ENCODE measurements at places on chromosomes 6 and 20. TPM values are rescaled to one million over a fixed set of nuclear protein-coding genes. Genes with fewer than 3 reads are reported as not detected.

Gene DYNLT2
- 3.4 TPM for polyA plus RNA-seq

Gene IRF4
- 0.15 TPM for polyA plus RNA-seq

Gene NKX2-2
- polyA plus RNA-seq: not detected

Gene CD2AP
- 5.8 TPM for polyA plus RNA-seq

Gene AKAP12
- 6.0 TPM for polyA plus RNA-seq

Gene MEP1A
- polyA plus RNA-seq: not detected

Gene RFX6
- not detected for polyA plus RNA-seq

DNA sequence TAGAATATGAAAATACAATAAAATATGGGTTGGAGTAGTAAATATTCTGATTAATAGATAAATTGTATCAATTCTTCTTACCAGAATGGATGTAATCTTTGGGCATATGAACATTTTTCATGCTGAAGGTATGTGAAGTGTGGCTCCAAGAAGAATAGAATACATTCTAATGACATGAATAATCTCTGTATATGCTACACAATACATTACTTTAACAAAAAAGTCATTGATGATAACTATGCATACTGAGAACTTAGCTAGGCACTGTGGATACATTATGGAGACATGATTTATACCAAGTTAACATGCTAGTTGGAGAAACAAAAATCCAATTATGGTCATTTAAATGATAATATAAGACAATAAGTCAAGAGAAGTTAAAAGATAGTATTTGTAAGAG lies 62.7 kb upstream of the HDAC2 start:
- DNase-seq: no peak

- DNase-seq: no peak
Measured at GRCh38 chr6:13358511-13358910, 30.2 kb upstream of the TBC1D7 start.

- DNase-seq: no peak
Measured at GRCh38 chr20:62754122-62754990, 41.9 kb upstream of the MRGBP start.

DNA sequence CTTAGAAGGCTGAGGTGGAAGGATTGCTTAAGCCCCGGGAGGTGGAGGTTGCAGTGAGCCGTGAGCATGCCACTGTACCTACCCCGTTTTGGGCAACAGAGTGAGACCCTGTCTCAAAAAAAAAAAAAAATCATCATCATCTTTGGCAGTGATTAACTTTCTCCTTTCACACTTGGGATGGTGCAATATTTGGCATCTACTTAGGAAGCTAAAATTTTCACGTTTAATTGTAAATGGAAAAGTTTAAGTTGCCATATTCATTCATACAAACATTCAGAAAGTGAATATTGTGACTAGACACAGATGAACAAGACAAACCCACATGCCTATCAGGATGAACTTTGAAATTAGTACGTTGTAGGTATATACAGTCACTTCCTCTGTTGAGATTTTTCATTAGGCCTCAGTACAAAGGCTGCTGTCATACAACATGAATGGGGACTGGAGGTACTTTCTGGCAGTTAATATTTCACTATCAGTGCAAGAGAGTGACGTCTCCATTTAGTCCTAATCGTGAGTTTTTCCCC lies 10.3 kb downstream of the TOP1 start:
- no peak for DNase-seq

- DNase-seq: no peak
Measured at GRCh38 chr6:100447900-100448748, 16.6 kb downstream of the SIM1 start.

GRCh38 chr6:162907876-162908481 lies 180.2 kb downstream of the PACRG start:
- DNase-seq: no peak

DNA sequence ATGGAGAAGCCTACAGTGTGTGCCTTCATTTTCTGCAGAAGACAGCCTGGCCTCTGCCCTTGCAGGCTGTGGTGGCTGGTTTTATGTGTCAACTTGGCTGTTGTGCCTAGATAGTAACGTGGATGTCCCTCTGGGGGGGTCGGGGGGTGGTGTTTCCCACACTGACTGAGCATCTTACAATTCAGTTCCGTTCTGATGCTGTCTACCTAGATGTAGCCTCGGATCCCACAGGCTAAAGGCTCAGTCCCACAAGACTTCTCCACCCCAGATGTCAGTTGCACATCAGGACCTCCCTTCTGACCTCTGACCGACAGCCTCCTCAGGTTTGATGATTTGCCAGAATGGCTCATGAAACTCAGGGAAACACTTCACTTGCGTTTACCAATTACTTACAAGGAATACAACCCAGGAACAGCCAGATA lies 4.4 kb downstream of the PYGB start:
- no peak for DNase-seq

- no peak for DNase-seq
Measured at GRCh38 chr6:168525926-168526630, 85.1 kb downstream of the SMOC2 start.

DNA sequence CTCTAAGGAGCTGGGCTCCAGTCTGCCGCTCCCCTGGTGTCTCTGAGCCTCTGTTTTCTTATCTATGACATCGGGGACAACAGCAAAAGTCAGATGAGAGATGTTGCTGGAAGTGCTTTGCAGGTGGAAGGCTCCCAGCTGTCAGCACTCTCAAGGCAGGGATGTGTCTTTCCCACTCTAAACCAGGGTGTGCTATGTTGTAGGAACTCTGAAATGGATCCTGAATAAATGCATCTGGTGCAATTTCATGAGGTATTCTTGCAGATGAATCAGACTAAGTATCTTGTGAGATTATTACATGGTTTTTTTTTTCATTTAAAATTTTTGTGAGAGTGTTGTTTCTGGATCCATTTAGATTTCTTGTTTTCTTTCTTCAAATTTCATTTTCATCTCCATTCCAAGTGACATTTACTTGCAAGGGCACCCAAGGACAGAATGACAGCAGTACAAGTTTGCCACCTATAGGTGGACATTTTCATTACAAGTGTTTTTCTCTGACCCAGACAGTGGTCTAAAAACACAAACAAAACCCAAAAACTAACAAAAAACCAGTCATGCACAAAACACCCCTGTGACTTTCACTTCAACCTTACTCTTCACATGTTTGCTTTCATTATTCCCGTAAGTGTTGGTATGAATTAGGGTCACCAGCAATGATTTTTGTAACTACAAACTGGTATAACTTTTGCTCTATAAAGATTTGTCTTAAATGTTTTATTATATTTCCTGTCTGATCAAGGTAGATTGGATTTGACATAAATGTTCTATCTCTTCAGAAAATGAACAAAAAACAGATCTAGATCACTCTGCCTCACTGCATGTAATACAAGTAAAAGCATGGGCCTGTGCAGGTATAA lies 14.7 kb upstream of the SIM1 start:
- DNase-seq: no peak

DNA sequence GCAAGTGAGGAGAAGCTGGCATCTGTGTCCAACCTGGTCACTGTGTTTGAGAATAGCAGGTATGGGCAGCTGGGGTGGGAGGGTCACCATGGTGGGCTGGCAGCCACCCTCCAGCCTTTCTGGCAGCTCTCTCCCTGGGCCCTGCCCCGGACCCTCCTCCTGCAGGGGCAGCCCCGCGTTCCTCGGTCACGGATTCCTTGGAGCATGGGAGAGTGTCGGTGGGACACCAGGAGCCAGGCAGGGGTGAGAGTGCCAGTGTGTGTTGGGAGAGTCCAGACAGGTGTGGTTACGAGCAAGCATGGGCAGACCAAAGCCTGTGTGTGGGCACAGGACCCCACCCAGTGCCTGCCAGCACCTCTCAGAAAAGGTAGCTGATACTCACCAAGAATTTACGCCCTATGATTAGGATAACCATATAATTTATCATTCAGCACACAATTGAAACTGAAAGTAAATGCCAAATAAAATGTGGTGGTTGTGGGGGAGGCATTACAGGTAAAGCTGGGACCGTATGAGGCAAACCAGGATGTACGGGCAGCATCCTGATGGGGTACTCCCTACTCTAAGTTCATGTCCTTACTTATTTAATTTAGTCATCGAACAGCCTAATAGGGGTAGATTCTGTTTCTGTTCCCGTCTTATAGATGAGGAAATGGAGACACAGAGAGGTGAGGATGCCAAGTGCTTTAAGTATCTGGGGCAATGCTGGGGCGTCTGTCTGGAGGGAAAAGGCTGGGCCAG lies 542 bp downstream of the FGD2 start:
- no peak for DNase-seq

DNA sequence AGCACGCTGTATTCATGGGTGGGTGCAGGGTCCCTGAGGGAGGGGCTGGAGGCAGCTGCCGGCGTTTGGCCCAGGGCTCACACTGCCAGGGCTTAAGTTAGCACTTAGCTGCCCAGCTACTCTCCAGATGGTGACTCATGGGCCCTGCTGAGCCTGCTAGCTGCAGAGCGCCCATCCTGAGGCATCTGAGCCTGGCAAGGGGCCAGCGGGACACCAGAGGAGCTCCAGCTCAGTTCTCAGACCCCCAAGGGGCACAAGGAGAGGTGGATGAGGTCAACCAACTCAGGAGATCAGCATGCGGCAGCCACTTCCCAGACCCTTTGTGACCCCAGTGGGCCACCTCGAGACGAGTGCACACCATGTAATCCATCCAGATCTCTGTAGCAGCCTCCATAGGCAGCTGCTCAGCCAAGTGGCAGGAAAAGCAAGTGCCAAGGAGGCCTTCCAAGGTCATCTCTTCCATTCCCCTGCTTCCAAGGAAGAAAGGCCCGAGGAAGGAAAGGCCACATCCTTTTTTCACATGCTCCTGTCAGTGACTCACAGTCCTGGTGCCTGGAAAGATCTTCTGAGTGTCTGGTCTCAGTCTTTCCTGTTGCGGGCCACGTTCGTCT lies 35.3 kb downstream of the FOXP4 start:
- DNase-seq: peak; percentile 33

DNA sequence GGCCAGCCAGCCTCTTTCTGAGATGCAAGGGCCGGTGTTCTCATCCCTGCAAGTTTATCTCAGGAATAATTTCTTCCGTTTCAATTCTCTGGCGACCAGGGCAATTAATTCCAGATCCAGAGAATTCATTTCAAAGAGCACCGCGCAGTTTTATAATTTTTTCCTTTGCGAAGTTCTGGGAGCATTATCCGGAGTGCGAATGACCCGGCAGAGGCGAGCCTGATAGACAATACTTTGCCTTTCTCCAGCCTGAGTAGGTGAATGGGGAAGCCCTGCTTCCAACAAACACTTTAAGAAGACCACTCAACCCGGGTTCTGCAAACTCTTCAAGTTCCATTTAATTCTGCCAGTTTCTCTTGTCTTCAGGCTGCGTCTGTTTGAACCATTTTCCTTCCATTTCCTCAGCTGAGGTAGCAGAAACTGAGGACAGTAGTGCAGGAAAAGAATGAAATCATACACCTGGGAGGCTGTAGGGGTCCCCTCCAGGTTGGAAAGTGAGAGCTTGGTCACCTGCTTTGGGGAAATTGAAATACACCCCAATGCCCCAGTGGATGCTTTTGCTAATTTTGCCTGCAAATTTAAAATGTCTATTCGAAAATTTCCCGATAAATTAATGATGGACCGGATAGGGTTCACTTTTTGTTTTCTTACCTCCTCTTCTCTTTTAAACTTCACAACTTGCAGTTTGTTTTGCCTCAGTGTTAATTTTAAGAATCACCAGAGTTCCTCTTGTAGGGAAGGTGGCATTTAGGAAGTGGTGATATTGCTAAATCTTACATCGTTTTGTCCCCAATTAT lies 1.1 kb downstream of the VGLL2 start:
- DNase-seq: no peak

GRCh38 chr6:146965110-146965689 lies 239.0 kb upstream of the STXBP5 start:
- DNase-seq: no peak

DNA sequence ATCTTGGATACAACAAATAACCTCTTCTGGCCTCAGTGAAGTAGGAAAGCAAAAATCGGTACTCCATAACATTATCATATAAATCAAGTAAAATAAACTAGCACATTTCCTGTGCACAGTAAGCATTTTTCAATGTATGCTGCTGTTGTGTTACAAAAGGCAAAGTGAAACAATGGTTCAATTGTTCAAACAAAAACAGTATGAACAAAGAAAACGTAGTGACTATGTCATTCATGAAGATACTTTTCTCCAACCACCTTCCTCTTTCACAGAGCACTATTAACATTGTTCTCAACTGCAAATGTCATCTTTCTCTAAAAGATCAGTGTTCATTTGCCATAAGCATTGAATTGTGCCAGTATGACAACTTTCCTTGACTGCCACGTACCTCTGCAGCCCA lies 318.6 kb upstream of the PRDM1 start:
- DNase-seq: no peak

DNA sequence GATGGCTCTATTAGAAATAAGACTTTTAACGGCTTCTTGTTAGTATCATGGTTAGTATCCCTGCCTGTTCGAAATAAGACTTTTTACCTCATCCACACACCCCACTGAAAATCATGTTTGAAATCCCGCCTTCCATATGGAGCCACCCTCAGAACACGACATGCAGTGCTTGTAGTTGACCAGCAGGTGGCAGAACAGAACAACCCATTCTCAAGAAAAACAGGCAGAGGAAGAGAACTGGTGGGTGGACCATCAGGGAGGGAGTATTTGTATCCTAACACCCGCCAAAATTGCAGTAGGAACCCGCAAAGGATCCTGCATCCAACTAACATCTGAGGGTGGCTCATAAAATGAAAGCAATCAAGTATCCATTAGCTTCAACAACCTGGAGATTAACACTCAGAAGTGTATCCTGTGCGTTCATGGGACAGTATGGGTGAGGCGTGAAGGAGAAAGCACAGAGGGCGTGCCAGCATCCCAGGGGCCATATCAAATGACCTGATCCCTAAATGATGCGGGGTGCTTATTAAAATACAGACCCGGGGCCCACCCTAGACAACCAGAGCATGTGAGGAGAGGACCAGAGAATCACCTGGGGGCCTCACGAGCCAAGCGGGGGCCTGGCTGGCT lies 89.6 kb upstream of the NHSL1 start:
- DNase-seq: no peak

Measured in heart right ventricle (tissue), 16 donors.